Naive thymus-derived CD4-positive, alpha-beta T cell (primary cell): ENCODE measurements at places on chromosomes 12 and 14. TPM values are rescaled to one million over a fixed set of nuclear protein-coding genes. Genes with fewer than 3 reads are reported as not detected.

PRB2 gene
- not detected in 2 replicates for total RNA-seq

TMEM63C gene
- 4.9 TPM for total RNA-seq

MEG3 gene
- total RNA-seq = 0.80 TPM

DLGAP5 gene
- not detected for total RNA-seq

A2M gene
- not detected in 2 replicates for total RNA-seq

RPGRIP1 gene
- total RNA-seq = 0.24 TPM

PTPRR gene
- not detected for total RNA-seq

FAM90A1 gene
- total RNA-seq = 0.15 TPM in 1 of 2 replicates, not detected in the other

DDX47 gene
- 71.9 TPM for total RNA-seq

PSMD9 gene
- total RNA-seq = 55.2 and 58.3 TPM in 2 replicates

LALBA gene
- not detected in 2 replicates for total RNA-seq

NAV3 gene
- not detected for total RNA-seq

ANKLE2 gene
- 94.1 TPM in 2 replicates for total RNA-seq

GALNT6 gene
- 2.5 TPM for total RNA-seq

LRTM2 gene
- total RNA-seq = not detected

MMP17 gene
- total RNA-seq = 9.3 TPM

NGB gene
- not detected in 2 replicates for total RNA-seq

C12orf43 gene
- total RNA-seq = 20.0 and 24.2 TPM in 2 replicates

TAPBPL gene
- total RNA-seq = 23.0 TPM

MANSC1 gene
- total RNA-seq = 0.97 TPM

TMEM253 gene
- total RNA-seq = not detected

GLIPR1L2 gene
- total RNA-seq = 2.3 TPM

KLRK1 gene
- total RNA-seq = 0.15 TPM in 1 of 2 replicates, not detected in the other

GPRC5D gene
- total RNA-seq = not detected

GLT1D1 gene
- total RNA-seq = 0.11 TPM

KRT72 gene
- 105 TPM for total RNA-seq

RNASE4 gene
- total RNA-seq = 0.51 TPM

FITM1 gene
- 4.3 TPM for total RNA-seq

ERBB3 gene
- 6.4 TPM for total RNA-seq

KRT71 gene
- total RNA-seq = not detected in 2 replicates

PTPN11 gene
- 47.3 TPM for total RNA-seq

SCAF11 gene
- 144 TPM for total RNA-seq

RNASE11 gene
- total RNA-seq = not detected

CD163L1 gene
- total RNA-seq = not detected in 2 replicates

POTEM gene
- total RNA-seq = not detected

RNF212B gene
- not detected in 2 replicates for total RNA-seq

CPNE6 gene
- not detected for total RNA-seq
